ENCODE measurements at places on chromosomes 3 and 15.

GRCh38 chr15:89026167-89026566 is 62.1 kb upstream of the ABHD2 start:
- no peak for DNase-seq

- no peak for DNase-seq
Measured at GRCh38 chr3:67897351-67898336, 243.2 kb upstream of the SUCLG2 start.

GRCh38 chr3:183529717-183530116 is 25.8 kb downstream of the KLHL6 start:
- no peak for DNase-seq

DNA sequence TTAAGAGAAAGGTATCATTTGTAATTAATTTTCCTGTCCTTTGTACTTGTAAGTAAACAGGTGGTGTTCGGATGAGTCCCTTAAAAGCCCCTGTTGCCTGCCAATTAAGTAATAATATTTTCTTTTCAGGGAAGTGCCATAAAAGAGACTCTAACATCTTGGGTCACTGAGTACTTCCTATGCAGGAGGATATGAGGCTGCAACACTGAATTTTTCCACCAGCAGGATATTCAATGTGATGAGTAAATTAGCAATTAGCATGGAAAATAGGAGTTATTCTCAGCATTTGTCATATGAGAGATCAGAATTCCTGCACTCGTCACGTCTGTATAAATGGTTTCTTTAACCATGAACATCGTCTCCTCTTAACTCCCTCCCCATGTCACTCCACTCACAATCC is 45.4 kb downstream of the WWTR1 start:
- no peak for DNase-seq

GRCh38 chr3:45179163-45179562 is 33.0 kb upstream of the CDCP1 start:
- DNase-seq = no peak

- no peak for DNase-seq
Measured at GRCh38 chr3:16028604-16029003, 145.9 kb upstream of the GALNT15 start.

DNA sequence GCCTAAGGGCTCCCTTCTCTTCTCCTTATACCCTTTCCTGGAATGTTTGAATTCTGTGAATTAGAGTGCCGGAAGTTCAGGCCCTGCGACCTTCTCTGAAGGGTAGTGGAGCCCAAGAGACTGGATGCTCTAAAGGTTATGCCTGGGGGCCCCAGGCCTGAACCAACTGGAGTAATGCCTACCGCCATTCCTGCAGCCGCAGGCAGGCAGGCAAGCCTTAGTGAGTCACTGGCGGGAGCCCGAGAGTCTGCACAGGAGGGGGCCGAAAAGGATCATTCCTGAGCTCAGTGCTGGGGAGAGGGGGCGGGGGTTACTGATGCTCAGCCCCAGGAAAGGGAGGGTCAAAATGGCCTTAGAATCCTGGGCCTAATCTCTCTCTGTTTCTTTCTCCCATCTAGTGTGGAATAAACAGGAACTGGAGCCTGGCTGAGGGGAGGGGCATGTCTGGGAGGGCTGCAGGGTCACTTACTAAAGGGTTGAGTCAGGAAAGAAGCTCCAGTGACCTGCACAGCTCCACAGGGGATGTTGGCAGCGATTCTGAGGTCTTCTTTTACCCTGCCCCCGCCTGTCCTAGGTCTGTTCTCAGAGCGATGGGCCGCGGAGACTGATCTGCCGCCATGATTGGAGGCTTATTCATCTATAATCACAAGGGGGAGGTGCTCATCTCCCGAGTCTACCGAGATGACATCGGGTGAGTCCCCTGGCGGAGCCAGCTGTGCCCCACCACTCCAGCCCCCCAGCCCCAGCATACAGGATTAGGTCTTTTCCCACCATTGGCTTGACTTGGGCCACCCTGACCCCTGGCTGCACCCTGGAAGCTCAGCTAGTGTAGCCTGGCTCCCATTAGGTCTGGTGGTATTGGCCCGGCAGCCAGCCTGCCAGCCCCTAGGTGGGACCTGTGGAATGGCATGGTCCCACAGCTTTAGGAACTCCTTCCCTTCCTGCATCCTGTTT is 2.0 kb downstream of the AP2M1 start:
- no peak for DNase-seq

DNA sequence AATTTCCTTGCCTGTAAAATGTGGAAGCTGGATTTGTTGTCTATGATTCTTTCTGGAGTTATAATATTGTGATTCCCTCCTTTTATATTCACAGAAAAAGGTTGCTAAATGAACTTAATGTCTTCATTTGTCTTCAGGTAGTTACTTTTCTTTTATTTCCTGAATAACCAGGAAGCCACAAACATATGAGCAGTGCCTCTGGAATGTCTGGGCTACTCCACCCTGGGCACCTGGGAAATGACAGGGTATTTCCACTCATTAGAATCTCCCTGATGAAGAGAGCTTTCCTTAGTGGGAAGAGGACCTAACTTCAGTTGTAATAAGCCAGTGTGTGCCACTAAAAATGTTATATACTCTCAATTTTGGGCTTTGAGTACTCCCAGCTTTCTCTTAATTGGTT is 3.8 kb upstream of the SLMAP start:
- no peak for DNase-seq

GRCh38 chr3:137035631-137036030 is 77.8 kb downstream of the IL20RB start:
- DNase-seq = no peak

DNA sequence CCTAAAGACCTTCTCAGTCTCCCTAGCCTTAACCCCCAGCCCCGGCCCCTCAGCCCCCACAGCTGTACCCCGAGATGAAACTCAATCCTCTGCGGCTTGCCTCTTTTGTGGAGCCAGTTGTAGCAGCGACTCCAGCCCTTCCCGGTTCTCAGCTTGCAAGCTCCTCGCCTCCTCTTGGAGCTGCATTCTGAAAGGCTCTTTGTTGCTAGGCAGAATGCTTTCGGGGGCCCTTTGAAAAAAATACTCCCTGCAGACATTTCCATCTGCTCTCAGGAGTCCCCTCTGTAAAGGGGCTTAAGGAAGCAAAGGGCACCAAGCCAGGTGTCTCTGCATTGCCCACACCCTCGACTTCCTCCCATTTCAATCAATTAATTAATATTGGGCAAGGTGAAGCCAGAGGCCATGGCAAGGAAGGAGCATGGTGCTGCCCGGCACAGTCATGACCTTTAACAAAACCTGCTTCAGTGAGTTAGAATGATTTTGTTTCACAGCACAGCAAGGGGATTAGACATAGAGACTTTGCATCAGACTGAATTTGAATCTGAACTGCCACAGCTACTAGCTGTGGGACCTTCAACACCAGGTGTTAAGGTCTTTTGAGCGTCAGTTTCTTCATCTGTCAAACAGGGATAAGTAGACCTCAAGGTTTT is 65.5 kb downstream of the SRGAP3 start:
- DNase-seq = no peak

- DNase-seq = no peak
Measured at GRCh38 chr15:43317566-43318184, 12.7 kb downstream of the LCMT2 start.

GRCh38 chr15:38547255-38547997 is 17.2 kb downstream of the RASGRP1 start:
- no peak for DNase-seq

DNA sequence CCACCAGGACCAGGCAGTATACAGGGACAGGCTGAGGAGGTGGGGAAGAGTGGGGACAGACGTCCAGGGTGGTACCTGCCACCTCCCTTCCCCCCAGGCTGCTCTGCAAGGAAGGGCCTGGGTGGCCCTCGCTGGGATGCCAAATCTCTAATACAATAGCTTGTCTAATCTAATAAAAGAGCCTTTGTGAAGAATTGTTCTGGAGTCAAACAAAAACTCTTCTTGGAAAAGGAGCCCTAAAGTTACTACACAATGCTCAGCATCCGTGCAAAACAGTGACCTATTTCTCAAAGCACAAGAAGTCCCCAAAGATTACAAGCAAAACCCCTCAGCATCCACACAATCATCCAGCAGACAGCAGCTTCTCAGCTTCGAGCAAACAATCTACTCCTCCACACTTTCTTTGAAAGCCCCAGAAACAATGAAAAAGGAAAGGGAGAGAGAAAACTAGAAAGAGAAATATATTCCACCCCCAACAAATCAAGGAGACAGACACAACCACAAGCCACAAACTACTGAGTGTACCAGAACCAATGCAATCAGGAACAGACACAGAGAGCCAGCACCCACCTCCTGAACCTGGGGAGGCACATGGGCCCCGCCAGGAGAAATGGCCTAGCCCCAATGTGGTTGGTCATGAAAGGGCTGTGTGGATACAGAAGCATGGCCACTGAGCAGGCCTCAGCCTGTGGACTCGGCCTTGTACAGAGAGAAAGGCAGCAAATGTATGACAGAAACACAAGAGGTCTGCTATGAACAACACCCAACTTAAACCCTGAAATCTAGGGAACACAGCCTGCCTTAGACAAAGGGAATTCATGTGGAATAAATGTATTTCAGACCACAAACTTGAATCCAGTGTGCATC is 177.1 kb upstream of the CHRNA7 start:
- DNase-seq = no peak

- no peak for DNase-seq
Measured at GRCh38 chr3:133799794-133800585, 5.6 kb upstream of the SRPRB start.

DNA sequence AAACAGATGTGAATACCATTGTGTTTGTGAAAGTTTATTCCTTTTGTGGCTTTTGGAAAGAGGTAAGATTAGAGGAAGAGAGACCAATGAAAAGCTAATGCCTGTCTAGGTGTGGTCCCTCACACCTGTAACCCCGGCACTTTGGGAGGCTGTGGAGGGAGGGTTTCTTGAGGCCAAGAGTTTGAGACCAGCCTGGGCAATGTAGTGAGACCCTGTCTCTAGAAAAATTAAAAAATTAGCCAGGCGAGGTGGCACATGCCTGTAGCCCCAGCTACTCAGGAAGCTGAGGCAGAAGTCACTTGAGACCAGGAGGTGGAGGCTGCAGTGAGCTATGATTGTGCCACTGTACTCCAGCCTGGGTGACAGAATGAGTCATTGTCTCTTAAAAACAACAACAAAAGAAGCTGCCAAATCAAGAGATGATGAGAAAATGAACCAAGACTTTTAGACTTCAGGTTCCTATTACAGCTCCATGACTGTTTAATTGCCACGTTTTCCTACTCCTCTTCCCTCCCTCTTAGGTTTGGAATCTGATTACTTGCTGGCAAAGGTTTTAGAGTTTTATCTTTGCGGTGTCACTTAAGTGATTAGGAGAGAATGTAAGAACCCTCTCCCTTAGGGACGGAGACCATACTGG is 68.7 kb downstream of the CGNL1 start:
- DNase-seq = no peak

DNA sequence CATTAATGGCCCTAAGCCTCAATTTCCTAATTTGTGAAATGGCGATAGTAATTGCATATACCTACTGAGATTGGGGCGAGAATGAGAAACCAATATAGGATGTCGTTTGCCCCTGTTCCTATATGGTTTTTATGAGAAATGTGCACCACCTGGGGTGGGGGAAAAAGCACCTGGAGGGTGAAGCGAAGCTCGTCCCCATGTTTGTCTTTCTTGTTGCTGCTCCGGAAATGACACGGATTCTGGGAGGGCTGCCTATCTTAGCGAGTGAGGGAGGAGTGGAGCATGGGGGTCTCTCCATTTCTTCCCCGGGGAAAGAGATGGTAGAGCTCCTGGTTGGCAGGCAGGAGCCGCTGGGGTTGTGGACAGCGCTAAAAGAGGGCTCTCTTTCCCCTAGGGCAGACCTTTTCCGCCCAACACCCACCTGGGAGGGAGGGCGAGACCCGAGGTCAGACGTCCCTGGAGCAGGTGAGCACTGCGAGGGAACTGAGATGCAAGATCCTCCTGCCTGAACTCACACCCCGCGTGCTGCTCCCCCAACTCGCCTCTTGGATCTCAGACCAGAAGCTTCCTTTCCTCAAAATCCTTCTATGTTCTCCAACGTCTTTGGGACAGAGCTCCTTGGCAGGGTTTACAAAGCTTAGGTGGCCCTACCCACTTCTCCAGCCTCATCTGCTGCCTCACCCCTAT is 5.6 kb upstream of the BAHD1 start:
- DNase-seq = no peak

GRCh38 chr15:42736178-42736792 is 643 bp downstream of the CDAN1 start:
- DNase-seq = no peak

- no peak for DNase-seq
Measured at GRCh38 chr15:70064441-70064840, 33.3 kb downstream of the TLE3 start.

DNA sequence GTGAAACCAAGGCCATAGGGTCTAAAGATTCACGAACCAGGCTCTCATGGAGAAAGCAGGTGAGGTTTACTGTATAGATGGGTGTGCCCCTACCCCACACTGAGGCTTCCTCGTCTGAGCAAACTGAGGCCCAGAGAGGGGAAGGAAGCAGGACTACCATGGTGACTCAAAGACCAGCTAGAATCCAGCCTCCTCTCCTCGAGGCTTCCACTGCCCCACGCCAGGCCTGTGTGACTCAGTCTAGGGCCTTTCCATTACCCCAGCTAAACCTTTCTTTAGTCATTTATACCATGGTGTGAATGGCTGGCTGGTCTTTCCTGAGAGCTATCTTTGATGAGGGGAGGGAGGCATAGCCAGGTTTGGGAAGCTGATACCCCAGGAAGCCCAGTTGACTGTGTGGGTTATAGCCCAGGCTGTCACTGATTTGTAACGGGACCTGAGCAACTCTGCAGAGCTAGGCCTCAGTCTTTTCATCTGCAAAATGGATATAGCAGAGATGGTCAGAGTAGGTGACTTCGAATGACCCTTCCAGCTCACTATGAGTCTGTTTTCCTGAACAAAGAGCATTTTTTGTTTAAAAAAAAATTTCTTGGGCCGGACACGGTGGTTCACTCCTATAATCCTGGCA is 3.0 kb upstream of the RHO start:
- DNase-seq = no peak

GRCh38 chr3:132079147-132079546 is 44.3 kb upstream of the CPNE4 start:
- DNase-seq = no peak

GRCh38 chr3:49422379-49423248 is at the start of gene AMT:
Gene AMT, minus strand, starts transcription at chr3:49422473. Its CDS starts 23 bp downstream, at chr3:49422450.
- no peak for DNase-seq

- no peak for DNase-seq
Measured at GRCh38 chr3:65146179-65146578, 458.4 kb upstream of the ADAMTS9 start.

DNA sequence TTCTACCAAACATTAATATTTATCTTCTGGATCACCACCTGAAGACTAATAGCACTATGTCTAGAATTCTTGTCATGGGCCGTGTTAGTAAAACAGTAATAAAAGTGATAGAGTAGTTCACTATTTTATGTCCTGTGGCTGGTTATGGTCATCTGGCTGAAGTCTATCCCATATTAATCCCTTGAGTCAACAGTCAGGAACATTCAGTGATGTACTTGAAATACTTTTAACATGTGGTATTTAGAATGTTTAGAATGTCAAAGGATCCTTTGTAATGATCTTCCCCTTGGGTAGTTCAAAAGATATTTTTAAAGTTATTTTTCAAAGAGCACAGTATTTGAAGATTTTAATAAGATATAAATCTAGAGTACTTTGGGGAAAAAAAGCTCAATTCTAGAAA is 117.0 kb downstream of the MBNL1 start:
- no peak for DNase-seq

- no peak for DNase-seq
Measured at GRCh38 chr15:72147418-72147817, 29.2 kb downstream of the SENP8 start.
